ENCODE measurements at places on chromosomes 1 and 21.

- no peak for DNase-seq
Measured at GRCh38 chr1:228213917-228214808, 6.3 kb downstream of the OBSCN start.

- no peak for DNase-seq
Measured at GRCh38 chr1:178362747-178363146, 134.0 kb downstream of the CLEC20A start.

DNA sequence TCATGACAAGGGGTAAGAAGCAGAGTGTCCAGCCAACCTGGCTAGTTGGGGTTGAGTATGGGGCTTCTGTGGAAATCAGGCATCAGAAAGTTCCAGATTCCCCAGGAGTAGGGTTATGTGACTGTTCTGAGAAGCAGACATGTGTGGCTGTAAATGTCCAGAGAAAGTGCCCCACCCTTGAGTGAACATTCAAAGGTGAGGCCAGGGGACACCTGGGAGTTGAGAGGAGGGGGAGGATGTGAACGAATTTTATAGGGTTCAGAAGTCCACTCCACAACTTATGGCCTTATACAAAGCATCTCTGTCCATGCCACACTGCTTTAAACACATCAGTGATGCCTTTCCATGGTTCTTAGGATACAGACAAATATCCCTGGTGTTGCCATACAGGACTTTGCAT is 133.3 kb downstream of the IGSF21 start:
- DNase-seq = no peak

- no peak for DNase-seq
Measured at GRCh38 chr1:168481586-168481985, 62.2 kb downstream of the XCL2 start.

- DNase-seq = no peak
Measured at GRCh38 chr1:29829448-29830344, 593.4 kb downstream of the PTPRU start.

DNA sequence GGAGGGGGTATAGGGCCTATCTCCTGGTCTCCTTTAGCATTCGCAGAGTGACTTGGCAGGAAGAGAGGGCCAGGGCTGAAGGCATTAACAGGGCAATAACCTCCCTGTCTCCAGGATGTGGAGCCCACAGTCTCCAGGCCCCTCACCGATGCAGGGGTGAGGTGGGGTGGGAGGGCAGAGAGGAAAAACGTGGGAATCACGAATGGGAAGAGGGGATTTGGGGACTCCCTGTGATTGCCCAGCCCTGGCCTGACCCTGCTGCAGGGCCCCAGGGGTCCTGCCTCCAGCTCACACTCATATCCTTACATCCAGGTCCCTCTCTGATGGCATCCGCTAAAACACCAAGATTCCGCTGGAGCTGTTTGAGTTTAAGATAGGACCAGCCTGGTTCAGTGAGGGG is 14.6 kb downstream of the TFAP2E start:
- DNase-seq = no peak

DNA sequence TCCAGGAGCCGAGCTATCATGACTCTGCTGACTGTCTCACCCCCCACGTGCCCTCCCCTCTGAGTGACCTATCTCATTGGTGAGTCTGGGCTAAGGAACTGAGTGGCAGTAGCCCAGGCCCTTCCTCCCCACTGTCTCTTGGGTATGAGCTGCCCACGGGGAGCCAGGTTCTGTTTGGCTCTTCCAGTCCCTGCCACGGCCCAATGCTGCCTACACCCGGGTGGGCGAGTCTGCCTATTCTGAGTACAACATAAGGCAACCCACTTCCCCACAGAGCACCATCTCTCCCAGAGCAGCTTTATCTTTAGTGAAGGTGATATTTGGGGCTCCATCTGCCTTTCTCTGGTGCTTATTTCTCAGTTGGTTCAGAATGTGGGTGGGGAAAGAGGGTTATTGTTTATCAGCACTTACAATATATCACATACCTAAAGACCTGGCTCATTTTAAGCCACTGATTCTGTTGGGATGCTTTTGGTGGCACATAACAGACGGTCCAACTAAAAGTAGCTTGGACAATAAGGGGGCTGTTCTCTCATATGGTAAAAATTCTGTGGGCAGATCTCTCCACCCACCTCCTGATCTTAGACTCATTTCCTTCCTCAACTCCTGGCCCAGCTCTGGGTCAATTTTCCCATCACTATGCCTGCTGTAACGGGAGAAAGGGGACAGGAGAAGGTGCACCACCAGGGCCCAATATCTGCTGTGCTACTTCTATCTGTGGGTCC is 27.7 kb upstream of the VWA5B1 start:
- DNase-seq = no peak

DNA sequence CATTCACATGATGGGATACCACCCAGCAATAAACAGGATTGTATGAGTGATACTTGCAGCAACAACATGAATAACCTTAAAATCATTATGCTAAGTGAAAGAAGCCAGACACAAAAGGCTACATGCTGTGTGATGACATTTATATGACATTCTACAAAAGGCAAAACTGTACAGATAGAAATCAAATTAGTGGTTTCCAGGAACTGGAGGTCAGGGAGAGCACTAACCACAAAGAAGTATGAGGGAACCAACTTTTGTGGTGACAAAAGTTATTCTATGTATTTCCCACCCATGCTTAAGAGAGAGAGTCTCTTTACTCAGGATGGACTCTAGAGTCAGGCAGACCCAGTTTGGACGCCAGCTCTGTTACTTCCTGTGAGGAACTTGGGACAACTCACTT is 364.5 kb upstream of the DAB1 start:
- DNase-seq = no peak

GRCh38 chr1:31705080-31705866 is 1.5 kb upstream of the COL16A1 start:
- DNase-seq = peak; percentile 45

GRCh38 chr1:18176619-18177018 is 69.0 kb downstream of the IGSF21 start:
- DNase-seq = no peak

- DNase-seq = no peak
Measured at GRCh38 chr1:221204055-221204833, 325.0 kb downstream of the HLX start.

DNA sequence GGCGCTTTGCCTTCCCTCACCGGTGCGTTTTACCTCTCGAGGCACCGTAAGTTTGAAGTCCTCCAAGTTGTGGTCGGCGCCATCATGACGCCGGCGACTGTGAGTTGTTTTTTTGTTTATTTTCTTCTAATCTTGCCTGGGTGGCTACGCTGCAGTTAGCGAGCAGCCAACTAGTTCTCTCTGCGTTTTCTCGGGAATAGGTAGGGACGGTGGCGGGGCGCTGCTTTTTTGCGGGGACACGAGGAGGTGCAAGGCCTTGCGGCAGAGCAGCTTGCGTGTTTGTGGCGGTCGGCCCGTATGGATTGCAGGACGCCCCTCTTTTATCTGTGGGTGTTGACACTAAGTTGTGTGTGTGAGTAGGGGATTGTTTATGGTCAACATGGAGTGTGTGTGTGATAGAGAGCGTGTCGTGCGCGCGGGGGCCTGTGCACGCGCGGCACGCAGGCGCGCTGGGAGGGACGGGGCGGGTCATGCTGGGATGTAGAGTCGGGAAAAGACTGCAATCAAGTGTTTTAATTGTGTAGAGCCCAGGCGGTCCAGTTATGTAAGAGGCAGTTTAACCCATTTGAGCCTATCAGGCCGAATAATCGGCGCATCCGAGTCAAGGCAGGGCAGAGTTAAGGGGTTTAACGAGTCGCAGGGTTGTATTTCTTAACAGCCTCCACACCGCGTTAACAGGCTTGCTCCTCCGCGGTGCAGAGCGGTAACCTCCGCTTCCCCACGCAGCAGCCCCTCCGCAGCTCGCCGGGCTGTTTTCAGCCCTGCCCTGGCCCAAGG is 1.2 kb upstream of the NEGR1 start:
- no peak for DNase-seq

DNA sequence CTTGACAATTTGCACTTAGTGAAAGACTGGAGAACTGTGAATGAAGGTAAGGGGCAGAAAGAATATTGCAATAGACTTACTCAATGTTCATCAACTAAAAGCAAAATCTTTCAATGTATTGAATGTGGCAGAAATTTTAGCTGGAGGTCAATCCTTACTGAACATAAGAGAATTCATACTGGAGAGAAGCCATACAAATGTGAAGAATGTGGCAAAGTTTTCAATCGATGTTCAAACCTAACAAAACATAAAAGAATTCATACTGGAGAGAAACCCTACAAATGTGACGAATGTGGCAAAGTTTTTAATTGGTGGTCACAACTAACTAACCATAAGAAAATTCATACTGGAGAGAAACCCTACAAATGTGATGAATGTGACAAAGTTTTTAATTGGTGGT is 80.7 kb downstream of the JMJD4 start:
- no peak for DNase-seq

- DNase-seq = no peak
Measured at GRCh38 chr21:39094087-39094780, 89.0 kb downstream of the PSMG1 start.

- no peak for DNase-seq
Measured at GRCh38 chr1:54679706-54680105, 36.0 kb upstream of the TTC4 start.

DNA sequence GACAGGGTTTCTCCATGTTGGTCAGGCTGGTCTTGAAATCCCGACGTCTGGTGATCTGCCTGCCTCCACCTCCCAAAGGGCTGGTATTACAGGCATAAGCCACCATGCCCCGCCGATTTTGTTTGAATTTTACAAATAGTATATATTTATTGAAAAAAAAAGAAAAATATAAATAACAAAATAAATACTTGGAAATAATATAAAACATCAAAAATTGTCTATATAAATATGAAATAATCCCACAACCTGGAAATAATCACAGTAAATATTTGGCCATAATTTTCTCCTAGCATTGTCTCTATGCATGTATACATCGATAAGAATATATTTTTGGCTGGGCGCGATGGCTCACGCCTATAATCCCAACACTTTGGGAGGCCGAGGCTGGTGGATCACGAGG is 2.7 kb upstream of the PLOD1 start:
- DNase-seq = no peak

- DNase-seq = no peak
Measured at GRCh38 chr21:34129901-34130715, 56.7 kb downstream of the MRPS6 start.

GRCh38 chr1:11046270-11046566 is 821 bp downstream of the MASP2 start:
- DNase-seq = no peak

DNA sequence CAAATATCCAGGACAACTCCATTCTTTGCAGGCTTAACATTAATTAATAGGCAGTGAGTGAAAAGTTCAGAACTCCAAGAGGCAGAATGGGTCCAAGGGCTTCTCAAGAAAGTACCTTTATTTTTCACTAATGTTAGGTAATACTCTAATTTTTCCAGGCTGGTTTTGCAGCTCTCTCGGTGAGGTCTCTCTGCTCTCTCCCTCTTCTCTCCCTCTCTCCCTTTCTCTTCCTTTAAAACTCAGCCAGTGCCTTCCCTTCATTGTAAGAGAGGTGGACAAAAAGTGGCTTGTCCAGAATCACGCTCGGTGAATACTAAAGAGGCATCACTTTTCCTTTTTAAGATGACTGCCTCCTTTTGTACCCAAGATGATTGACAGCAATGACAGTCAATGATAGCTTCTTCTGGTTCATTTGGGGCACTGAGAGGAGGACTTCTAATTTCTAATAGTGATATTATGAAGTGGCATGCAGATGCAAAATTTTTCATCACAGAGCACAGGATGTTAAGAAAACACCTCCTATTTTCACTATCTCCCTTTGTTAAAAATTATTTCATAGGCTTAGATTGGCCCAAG is 1.3 kb upstream of the CHI3L1 start:
- DNase-seq = no peak

- DNase-seq = no peak
Measured at GRCh38 chr1:202107801-202108731, 14.7 kb upstream of the GPR37L1 start.

- DNase-seq = no peak
Measured at GRCh38 chr1:42552636-42553035, 89.5 kb downstream of the CCDC30 start.

GRCh38 chr1:180881806-180882509 is 30.7 kb upstream of the KIAA1614 start:
- DNase-seq = no peak

All from activated T-helper 9 cell treated with anti-CD3 and anti-CD28 coated beads, Interleukin-2, amount 50 U/mL, for 16 hours (primary cell).